Left renal cortex interstitium (tissue), 4 donors: ENCODE measurements at places on chromosomes 5 and 9. TPM values are rescaled to one million over a fixed set of nuclear protein-coding genes. Genes with fewer than 3 reads are reported as not detected.

The DMAC1 gene
- 97.2 TPM for polyA plus RNA-seq

The NEUROG1 gene
- not detected for polyA plus RNA-seq

- DNase-seq, result no peak
These were observed 727 bp upstream of the DNAJA1 start for GRCh38 chr9:33024126-33024965.

DNA sequence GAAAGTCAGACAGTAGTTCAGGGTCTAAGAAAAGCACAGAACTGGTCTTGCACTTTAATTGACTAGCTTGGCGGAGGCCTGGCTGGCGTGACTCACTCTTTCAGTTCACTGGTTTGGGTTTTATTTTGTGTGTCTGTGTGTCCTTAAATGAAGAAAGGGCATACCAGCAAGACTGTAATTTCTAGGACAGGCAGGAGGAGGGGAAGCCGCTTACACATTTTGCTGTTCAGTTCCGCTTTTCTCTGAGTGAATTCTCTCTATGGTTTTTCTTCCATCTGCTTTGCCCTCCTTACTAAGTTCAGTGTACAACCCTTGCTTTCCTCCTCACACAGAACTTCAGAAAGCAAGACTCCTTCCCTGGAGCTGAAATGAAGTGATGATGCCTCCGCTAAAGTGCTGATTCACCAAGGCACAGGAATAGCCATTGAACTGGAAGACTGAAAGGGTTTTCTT, 150.8 kb downstream of the MEF2C start:
- DNase-seq, result no peak

DNA sequence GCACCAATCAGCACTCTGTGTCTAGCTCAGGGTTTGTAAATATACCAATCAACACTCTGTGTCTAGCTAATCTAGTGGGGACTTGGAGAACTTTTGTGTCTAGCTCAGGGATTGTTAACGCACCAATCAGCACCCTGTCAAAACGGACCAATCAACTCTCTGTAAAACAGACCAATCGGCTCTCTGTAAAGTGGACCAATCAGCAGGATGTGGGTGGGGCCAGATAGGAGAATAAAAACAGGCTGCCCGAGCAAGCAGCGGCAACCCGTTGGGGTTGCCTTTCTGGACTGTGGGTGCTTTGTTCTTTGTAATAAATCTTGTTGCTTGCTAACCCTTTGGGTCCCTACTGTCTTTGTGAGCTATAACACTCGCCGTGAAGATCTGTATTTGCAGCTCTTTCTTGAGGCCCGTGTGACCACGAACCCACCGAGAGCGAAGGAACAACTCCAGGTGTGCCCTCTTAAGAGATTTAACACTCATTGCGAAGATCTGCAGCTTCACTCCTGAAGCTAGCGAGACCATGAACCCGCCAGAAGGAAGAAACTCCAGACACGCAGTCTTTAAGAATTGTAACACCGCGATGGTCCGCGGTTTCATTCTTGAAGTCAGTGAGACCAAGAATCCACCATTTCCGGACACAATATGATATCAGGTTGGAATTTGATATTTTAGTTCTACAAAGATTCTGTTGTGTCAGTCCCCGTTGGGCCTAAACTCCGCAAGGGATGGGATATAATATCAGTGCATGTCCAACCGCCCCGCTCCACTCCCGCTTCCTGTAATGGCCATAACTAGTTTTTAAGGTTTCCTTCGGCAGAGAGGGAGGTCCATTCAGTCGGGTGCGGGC, 740 bp upstream of the TRMT10B start:
- DNase-seq, result no peak

DNA sequence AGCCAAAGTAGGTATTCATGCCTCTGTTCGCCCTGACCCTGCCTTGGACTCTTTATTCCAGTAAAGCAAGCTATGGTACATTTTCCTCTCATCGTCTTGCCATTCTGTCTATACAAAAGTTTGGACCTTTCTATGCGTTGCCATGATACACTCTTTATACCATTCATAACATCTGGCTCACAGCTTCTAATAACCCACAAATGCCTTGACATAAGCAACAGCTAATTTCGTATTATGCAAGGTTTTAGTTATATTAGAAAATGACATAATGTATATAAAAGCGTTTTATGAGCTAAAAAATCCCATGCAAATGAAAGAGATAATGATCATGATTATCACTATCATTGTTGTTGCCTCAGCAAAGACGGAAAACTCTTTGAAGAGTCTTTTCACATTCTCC, 265.7 kb downstream of the TMEM167A start:
- no peak for DNase-seq

DNA sequence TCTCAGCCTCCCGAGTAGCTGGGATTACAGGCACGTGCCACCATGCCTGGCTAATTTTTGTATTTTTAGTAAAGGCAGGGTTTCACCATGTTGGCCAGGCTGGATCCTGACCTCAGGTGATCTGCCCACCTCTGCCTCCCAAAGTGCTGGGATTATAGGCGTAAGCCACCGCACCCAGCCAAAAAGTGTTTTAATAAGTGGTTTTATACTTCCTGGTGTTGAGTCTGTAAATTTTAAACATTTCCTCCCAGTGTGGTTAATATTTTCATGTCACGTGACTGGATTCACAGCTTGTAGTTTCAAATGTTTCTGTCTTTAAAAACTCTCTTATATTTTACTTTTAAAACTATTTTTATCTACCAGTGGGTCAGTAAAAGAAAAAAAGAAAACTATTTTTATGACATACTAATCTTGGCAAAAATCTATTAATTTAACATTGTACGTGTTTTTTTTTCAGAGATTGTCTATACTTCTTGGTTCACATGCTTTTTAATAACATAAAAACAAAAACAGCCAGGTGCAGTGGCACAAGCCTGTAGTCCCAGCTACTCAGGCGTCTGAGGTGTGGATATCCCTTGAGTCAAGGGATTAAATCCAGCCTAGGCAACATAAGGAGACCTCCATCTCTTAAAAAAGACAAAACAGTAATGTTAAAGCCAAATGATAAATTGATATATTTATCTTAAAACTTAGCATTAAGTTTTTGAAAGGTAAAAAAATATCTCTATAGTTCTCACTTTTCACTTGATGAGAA, 117.1 kb downstream of the DMXL1 start:
- no peak for DNase-seq

- DNase-seq, result no peak
These were observed 125.5 kb downstream of the TENT4A start for GRCh38 chr5:6838736-6839135.

DNA sequence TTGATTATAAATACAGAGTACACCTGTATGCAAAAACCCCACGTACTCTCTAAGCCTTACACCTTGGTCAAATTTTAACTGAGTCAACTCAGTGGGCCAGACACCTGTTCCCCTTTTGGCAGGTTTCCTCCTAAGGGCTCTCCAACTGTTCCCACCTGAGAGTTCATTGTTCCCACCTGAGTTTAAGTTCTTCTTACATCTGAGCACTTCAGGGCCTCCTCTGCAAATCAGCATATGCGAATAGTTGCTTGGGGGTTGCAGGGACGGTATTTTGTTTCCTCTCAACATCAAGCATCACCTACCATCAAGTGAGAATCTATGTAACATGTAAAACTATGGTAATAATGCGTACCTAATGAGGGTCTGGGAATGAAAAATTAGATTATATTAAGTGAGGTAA, 300.0 kb downstream of the PIK3R1 start:
- DNase-seq, result no peak

- no peak for DNase-seq
These were observed 13.9 kb downstream of the ZCCHC9 start for GRCh38 chr5:81315336-81315735.
